ENCODE measurements at places on chromosomes 7 and 10.

- no peak for DNase-seq
Observed at GRCh38 chr10:59109826-59110225, 66.6 kb upstream of the PHYHIPL start.

GRCh38 chr10:63275094-63275493, 142.0 kb downstream of the NRBF2 start:
- DNase-seq, result no peak

DNA sequence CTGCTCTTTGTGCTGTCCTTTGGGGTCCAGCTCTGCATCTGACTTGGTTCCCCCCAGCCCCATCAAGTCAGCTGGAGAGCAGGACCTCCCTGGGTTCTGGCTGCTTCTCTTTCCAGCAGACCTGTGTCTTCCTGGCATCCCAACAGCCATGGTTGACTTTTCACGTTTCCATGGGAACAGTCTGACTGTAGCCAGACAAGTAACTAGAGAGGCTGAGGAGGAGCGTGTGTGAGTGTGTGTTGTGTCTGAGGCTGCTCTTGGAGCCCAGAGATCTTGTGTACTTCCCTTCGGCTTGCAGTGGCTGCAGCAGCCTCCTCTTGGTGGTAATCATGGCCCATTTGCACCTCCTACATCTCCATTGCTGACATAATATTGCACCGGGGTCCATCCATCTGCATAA, 332.0 kb downstream of the RPS24 start:
- no peak for DNase-seq

DNA sequence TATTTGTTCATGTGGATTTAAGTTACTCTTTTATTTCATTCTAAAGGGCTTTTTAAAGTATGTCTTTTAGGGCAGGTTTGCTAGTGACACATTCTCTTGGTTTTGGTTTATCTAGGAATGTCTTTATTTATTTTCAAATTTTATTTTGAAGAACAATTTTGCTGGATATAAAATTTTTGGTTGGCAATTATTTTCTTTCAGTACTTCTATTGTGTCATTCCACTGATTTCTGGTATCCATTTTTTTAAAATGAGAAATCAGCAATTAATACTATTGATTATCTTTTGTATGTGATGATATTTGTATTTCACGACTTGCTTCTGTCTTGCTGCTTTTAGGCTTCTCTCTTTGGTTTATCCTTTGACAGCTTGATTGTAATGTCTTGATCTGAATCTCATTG, 756.3 kb downstream of the INHBA start:
- no peak for DNase-seq

DNA sequence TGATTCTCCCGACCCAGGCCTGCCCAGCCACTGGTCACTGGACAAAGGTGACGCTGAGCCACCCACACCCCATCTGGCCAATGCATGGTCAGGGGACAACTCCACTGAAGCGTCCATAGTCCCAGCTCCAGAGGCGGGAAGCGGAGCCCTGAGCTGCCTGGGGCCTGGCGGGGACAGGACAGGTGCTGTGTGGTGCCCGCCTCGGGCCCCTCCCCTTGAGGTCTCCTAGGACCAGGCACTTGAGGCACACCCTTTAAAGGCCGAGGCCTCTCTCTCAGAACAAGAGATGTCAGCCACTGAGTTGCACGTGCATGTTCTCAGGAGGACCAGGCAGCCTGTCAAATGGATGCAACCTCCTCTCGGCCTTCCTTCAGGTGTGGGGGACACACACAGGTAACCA, 52.5 kb upstream of the PPP2R2D start:
- no peak for DNase-seq

DNA sequence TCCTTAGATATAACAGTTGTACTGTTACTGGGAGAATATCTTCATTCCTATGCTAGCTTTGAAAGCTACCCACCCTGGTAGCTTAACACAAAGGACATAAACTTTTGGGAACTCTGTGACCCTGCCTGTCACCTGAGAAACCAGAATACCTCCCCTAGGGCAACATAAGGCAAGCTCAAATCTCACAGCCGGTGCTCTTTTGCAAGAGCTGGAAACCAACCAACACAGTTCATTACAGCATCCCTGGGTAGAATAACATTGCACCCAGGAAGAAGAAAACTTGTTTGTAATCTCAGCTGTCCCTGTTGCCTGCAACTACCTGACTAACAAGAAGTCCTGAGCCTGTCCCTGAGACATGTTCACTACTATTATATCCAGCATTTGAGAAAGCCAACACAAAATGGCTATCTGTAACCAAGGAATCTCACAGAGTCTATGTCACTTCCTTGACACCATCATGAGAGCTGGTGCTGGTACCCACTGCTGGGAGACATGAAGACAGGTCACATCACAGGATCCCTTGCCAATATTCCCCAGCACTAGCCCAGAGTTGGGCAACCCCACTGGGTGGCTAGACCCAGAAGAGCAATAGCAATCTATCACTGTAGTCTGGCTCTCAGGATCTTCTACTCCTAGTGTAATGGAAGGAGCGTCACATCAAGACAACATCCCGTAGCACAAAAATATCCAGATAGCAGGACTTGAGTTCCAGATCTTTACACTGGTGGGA, 31.3 kb downstream of the AKR1C3 start:
- DNase-seq, result no peak

DNA sequence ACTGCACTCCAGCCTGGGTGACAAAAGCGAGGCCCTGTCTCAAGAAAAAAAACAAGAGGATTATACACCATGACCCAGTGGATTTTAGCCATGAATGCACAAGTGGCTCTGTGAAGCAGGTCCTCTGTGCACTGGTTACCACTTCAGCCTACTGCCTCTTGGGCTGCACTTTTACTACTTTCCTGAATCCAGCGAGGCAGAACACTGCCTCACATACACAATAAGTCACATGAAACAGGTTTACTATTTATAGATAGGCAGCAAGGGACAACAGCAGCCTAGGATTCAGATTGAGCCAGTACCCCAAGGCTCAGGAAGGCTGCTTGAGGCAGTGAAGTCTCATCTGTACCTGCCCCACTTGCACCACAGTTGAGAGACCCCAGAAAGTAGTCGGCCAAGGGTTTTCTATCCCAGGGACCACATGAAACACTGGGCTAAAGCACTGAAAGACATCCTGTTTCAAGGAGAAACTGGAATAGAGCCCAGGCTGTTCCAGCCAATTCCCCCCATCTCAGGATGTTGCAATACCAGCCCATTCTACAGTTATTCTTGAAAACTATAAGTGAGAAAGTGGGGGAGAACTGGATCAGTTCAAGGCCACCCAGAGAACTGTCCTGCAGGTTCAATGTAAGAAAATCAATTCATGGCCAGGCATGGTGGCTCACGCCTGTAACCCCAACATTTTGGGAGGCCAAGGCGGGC, 10.3 kb upstream of the OGDH start:
- DNase-seq, result no peak

DNA sequence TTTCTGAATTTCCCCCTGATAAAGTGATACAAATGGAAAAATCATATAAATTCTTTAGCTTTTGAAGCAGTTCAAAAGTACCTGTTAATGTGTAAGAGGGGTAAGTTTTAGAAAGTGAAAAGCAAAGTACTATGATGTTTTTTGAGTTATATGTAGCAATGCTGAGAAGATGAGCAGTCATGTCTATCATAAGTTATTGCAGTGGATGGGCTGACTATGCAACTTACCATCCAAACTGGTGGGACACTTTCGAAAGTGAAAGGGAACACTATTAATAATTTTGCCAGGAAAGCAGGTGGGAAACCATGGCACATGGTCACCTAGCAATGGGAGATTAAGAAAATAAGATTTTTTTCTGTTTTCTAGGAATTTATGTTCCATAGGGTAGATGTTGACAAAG, 4.1 kb downstream of the MINPP1 start:
- DNase-seq, result no peak

DNA sequence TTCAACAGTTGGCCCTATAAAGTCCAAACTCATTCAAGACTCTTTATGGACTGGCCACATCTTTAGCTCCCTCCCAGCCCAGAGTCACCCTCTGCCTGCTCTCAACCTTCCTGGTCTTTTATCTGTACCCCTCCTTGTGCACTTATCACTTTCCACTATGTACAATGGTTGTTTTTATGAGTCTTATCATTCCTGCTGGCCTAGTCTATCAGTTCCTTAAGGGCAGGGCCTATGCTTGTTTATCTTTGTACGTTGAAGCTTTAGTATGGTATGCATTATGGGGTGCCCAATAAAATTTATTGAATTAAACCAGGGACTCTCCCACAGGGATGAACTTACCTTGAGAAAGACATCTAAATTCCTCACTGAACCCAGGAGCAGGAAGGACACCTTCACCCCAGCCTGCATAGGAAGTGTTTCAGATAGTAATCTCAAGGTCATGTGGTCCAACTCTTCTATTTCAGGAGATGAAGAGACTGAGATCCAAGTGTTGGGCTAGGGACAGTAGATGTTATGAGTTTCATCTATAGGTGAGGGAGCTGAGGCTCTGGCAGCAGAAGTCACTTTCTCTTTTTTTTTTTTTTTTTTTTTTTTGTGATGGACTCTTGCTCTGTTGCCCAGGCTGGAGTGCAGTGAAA, 13.3 kb upstream of the PDCD4 start:
- DNase-seq, result peak; percentile 43

GRCh38 chr10:42488416-42488815, 150.0 kb downstream of the ZNF33B start:
- no peak for DNase-seq

DNA sequence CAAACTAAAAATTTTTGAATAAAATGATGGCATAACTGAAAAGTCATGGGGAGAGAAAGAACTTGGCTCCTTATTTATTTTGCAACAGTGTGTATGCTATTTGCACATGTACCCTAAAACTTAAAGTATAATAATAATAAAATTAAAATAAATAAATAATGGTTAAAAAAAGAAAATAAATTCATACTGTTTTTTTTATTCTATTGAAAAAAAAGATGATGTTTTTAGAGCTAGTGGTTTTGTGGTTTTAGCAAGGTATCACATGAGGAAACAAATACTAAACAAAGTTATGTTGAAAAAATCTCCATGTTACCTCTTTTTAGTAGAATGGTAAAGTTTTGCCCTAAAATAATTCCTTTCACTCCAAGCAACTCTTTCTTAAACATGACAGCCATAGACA, 26.2 kb downstream of the TMEM168 start:
- no peak for DNase-seq
